ENCODE measurements at places on chromosomes 11 and 22. TPM values are rescaled to one million over a fixed set of nuclear protein-coding genes. Genes with fewer than 3 reads are reported as not detected.

DNA sequence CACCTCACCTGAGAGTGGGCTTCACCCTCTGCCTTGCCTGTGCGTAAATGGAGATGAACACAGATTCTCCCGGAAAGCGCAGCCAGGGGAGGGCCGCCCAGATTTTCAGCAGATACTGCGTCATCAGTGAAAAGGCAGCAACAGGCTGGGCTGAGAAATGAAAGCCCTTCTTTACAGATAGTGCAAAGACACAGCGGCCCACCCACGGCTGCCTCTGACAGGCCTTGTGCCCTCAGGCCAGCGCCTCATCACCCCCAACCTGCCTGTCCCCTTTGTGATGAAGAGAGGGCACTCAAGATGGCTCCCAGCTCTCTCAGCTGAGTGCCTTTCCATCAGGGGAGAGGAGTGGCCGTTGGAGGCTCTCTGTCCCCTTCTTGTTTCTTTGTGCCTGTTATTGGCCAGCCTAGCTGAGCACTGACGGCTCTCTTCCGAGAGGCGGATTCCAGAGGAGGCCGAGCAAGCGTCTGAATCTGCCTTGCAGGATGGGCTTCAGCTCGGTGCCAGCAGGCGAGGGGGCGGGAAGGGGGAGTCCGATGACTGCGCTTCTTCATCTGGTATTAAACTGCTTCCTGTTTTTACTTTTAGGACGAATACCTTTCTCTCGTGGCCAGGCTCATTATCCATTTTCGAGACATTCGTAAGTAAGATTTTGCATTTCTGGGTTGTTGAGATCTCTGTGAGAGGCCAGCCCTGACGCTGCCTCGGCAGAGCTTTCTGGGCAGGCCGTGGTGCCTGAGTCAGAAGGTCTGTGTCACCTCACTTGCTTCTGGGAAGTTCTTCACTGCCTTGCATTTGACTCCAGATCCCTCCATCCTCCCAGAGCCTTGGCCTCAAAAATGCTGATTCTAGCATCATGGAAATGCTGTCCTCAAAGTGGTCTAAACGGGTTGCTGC, 43.7 kb downstream of the MED15 start:
- peak overlapping the region; percentile 95 for H3K27ac ChIP-seq
- H3K4me3 ChIP-seq: peak overlapping the region; percentile 43
- no peak for DNase-seq
- no peaks in the 10 kb centered on the region for H3K36me3 ChIP-seq
- no peaks in the 10 kb centered on the region for H3K27me3 ChIP-seq
- peaks cover 84% of the 10 kb centered on the region for H3K4me1 ChIP-seq

The KCNQ1OT1 gene
- total RNA-seq: 3.9 TPM

The POLR3H gene
- total RNA-seq: 38.2 TPM

The FXYD6 gene
- total RNA-seq: 0.99 TPM
